ENCODE measurements at places on chromosomes 7 and 10.

- no peak for DNase-seq
Measured at GRCh38 chr7:91239171-91239604, 25.0 kb upstream of the FZD1 start.

- peak; percentile 50 for DNase-seq
Measured at GRCh38 chr7:157299613-157300368, 37.0 kb upstream of the DNAJB6 start.

GRCh38 chr10:72353028-72353964 is 1.4 kb downstream of the DNAJB12 start:
- no peak for DNase-seq

GRCh38 chr7:111388912-111389311 is 173.4 kb downstream of the IMMP2L start:
- no peak for DNase-seq
